Neural progenitor cell (in vitro differentiated cells): ENCODE measurements at places on chromosomes 4 and X. TPM values are rescaled to one million over a fixed set of nuclear protein-coding genes. Genes with fewer than 3 reads are reported as not detected.

Gene MAGEE2
- total RNA-seq: not detected in 2 replicates

Gene DNAAF6
- 0.07 TPM in 1 of 2 replicates, not detected in the other for total RNA-seq

DNA sequence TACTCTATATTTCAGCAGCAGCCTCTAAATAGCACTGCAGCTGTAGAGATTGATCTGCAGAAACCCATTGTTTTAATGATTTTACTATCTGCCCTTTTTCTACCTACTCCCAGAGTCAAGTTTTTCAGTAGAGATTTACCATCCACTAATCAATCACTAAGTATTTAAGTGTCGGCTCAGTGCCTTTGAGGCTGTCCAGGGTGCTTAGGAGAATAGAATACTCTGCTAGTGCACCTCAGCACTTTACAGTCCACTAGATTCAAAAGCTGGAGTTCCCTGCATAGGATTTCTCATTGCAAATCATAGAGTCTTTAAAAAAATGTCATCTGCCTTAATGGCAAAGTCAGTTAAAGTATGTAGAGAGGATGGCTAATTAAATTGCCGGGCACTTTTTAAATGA, 29.6 kb upstream of the ANAPC4 start:
- no peak overlapping the region for H3K27ac ChIP-seq
- H3K4me1 ChIP-seq: no peaks in the 10 kb centered on the region
- H3K4me3 ChIP-seq: no peak overlapping the region
- DNase-seq: no peak

DNA sequence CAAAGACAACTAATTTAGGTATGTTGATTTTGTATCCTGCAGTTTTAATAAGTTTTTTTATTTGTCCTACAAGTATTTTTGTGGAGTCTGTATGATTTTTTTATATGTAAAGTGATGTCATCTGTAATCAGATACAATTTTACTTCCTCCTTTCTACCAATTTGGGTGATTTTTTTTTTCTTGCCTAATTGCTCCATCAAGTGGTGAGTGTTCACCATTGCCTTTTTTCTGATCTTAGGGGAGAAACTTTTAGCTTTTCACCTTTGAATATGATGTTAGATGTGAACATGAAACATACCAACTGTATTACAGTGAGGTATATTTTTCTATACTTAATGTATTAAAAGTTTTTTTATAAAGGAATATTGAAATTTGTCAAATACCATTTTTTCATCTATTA, 362.3 kb downstream of the PABPC4L start:
- DNase-seq: no peak
- no peaks in the 10 kb centered on the region for H3K36me3 ChIP-seq
- no peak overlapping the region for H3K27ac ChIP-seq
- H3K4me3 ChIP-seq: no peak overlapping the region
- H3K27me3 ChIP-seq: no peaks in the 10 kb centered on the region

- H3K27ac ChIP-seq: no peak overlapping the region
- H3K4me1 ChIP-seq: peaks cover 5% of the 10 kb centered on the region
- H3K4me3 ChIP-seq: no peak overlapping the region
- DNase-seq: no peak
- H3K27me3 ChIP-seq: no peaks in the 10 kb centered on the region
- H3K36me3 ChIP-seq: no peaks in the 10 kb centered on the region
Measured at GRCh38 chr4:122819708-122820449, 6.8 kb upstream of the FGF2 start.

Gene SMIM10
- total RNA-seq: 0.09 TPM in 1 of 2 replicates, not detected in the other

Gene STAP1
- not detected in 2 replicates for total RNA-seq

DNA sequence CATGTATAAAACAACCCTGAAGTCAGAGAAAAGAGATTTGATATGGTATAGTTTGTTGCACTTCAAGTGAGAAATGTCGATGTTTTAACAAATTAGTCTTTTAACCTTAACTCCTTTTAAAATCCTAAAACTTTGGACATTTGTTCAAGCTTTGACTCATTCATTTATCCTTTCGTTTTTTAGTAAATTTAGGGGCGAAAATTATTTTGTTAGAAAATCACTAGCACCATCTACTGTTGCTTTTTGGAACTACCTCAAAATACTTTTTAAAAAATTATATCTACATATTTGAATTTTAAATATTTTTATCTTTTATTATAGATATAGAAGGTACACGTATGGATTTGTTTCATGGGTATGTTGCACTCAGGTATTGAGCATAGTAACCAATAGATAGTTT, 165.1 kb upstream of the POF1B start:
- no peaks in the 10 kb centered on the region for H3K4me1 ChIP-seq
- H3K27me3 ChIP-seq: no peaks in the 10 kb centered on the region

Gene RBM41
- 16.6 and 29.1 TPM in 2 replicates for total RNA-seq

DNA sequence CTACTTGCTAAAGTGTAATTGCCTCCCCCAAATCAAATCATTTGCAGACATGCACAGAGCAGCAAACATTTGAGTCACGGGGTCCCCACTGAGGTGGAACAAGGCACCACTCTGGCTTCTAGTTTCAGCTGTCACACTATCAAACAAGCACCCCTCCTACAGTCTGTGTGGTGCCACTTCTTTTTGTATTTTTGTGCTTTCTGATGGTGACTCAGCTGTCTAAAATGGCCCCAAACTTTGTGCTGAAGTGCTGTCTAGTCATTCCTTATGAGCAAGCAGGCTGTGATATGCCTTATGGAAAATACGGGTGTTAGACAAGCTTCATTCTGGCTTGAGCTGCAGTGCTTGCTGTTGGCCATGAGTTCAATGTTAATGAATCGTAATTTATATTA, 15.4 kb downstream of the IGFBP7 start:
- peaks cover 4% of the 10 kb centered on the region for H3K4me1 ChIP-seq
- no peaks in the 10 kb centered on the region for H3K36me3 ChIP-seq
- no peak overlapping the region for H3K27ac ChIP-seq
- H3K4me3 ChIP-seq: no peak overlapping the region
